ENCODE measurements at places on chromosomes 6 and 20. TPM values are rescaled to one million over a fixed set of nuclear protein-coding genes. Genes with fewer than 3 reads are reported as not detected.

PAX1 gene
- not detected for total RNA-seq

GRCh38 chr20:51510169-51510568 is 32.4 kb downstream of the NFATC2 start:
- no peaks in the 10 kb centered on the region for H3K36me3 ChIP-seq
- no peak for DNase-seq
- H3K4me3 ChIP-seq, result no peak overlapping the region
- H3K4me1 ChIP-seq, result no peaks in the 10 kb centered on the region
- H3K27ac ChIP-seq, result no peak overlapping the region

TRAPPC3L gene
- total RNA-seq, result not detected

- no peaks in the 10 kb centered on the region for H3K4me1 ChIP-seq
- H3K27ac ChIP-seq, result no peak overlapping the region
- no peaks in the 10 kb centered on the region for H3K36me3 ChIP-seq
- H3K27me3 ChIP-seq, result no peaks in the 10 kb centered on the region
- no peak overlapping the region for H3K4me3 ChIP-seq
These were observed 140.5 kb upstream of the SYNDIG1 start for GRCh38 chr20:24328901-24329300.

TOP1 gene
- total RNA-seq, result 31.9 TPM

NKX2-2 gene
- not detected for total RNA-seq

DNA sequence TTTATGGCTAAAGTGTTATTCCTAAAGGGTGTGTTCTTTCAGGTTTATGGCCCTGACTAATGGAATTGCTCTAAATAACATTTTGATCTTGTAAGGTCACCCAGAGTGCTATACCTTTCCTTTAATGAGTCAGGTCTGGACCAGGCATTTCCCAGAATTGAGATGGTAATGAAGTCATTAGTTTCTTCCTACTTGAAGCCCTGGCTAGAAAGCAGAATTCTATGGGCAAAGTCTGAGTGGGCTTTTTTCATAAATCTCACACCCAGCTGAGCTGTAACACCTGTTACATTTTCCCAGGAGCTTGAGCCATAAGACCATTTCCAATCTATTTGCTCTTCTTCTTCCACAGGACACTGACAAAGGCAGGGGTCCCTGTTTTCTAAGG is 122.0 kb upstream of the ID4 start:
- no peak overlapping the region for H3K27ac ChIP-seq
- H3K27me3 ChIP-seq, result no peaks in the 10 kb centered on the region
- H3K36me3 ChIP-seq, result no peaks in the 10 kb centered on the region
- no peaks in the 10 kb centered on the region for H3K4me1 ChIP-seq
- H3K4me3 ChIP-seq, result no peak overlapping the region
- DNase-seq, result no peak

GRCh38 chr20:20360464-20360863 is 7.4 kb upstream of the INSM1 start:
- no peak overlapping the region for H3K4me3 ChIP-seq
- H3K27me3 ChIP-seq, result peaks cover 37% of the 10 kb centered on the region
- H3K36me3 ChIP-seq, result no peaks in the 10 kb centered on the region
- no peaks in the 10 kb centered on the region for H3K4me1 ChIP-seq

UNC93A gene
- total RNA-seq, result not detected

DNA sequence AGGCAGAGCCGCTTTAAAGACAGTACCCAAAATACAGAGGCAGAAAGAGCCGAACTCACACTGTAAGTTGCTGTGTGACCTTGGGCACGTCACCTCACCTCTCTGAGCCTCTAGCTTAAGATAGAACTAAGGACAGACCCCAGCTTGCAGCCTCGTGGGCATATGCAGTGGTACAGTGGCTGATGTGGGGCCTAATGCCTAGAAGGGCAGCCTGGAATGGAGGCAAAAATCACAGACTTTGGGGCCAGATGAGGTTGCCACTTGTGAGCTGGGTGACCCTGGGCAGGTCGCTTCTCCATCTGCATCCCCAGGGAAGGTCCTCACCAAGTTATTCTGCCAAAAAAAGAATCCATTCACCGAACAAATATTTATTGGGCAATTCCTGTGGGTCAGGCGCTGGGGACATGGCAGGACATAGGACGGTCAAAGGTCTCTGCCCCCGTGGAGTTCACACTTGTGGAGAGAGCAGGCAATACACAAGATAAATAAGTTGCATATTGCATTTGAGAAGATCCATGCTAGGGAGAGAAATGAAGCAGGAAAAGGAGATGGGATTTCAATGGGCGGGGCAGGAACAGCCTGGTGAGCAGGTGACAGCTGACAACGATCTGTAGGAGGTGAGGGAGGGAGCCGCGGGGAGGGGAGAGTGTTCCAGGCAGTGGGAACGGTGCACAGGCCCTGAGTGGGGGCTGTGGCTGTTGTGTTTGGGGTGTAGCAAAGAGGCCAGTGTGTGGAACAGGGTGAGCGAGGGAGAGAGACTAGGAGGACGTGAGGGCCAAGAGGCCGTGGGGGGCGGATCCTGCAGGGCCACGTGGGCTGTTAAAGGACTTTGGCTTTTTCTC is 115.2 kb downstream of the CEBPB start:
- H3K27ac ChIP-seq, result peak overlapping the region; percentile 96
- no peaks in the 10 kb centered on the region for H3K27me3 ChIP-seq
- no peak overlapping the region for H3K4me3 ChIP-seq
- no peaks in the 10 kb centered on the region for H3K36me3 ChIP-seq

OOEP gene
- total RNA-seq, result not detected

EBF4 gene
- total RNA-seq, result 19.0 TPM

C6orf58 gene
- total RNA-seq, result not detected

DNA sequence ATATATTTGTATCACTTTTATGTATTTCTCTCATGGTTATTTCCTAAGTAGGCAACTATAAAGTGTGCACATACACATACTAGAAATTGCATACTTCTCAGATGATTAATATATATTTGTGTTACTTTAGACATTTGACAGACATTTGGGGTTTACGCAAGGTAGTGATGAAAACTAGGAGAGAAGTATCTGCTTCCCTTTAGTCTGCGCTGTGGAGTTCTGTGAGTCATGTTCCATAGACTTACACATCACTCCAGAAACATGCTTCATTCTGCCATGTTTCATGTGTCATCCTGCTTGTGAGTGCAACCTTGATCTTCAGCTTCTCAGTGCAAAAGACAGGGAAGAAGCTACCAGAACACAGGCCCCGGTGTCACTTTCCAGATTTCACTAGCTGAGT is 200.7 kb upstream of the BMP2 start:
- H3K27ac ChIP-seq, result no peak overlapping the region
- no peak overlapping the region for H3K4me3 ChIP-seq
- H3K4me1 ChIP-seq, result no peaks in the 10 kb centered on the region
- no peak for DNase-seq
- H3K27me3 ChIP-seq, result no peaks in the 10 kb centered on the region

CNR1 gene
- 11.0 TPM for total RNA-seq

DNA sequence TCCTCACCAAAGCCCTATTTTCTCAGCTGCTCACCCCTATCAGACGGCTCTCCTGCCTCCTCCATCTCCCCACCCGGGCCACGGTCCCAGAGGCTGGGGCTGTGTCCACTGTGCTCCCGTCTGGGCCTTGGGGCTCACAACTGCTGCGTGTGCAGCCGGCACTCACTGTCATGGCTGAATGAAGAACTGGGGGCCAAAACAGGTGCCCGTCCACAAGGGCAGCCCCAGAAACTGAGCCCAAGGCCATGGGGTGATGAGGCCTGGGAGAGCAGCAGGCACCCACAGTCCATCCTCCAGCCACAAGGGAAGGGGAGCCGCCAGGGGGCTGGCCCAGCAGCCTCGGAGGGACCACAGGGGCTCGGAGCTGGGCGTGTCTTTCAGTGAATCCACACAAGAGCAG is 159.5 kb downstream of the DLL1 start:
- H3K4me1 ChIP-seq, result no peaks in the 10 kb centered on the region
- H3K27me3 ChIP-seq, result no peaks in the 10 kb centered on the region
- H3K4me3 ChIP-seq, result no peak overlapping the region
- no peaks in the 10 kb centered on the region for H3K36me3 ChIP-seq

DNA sequence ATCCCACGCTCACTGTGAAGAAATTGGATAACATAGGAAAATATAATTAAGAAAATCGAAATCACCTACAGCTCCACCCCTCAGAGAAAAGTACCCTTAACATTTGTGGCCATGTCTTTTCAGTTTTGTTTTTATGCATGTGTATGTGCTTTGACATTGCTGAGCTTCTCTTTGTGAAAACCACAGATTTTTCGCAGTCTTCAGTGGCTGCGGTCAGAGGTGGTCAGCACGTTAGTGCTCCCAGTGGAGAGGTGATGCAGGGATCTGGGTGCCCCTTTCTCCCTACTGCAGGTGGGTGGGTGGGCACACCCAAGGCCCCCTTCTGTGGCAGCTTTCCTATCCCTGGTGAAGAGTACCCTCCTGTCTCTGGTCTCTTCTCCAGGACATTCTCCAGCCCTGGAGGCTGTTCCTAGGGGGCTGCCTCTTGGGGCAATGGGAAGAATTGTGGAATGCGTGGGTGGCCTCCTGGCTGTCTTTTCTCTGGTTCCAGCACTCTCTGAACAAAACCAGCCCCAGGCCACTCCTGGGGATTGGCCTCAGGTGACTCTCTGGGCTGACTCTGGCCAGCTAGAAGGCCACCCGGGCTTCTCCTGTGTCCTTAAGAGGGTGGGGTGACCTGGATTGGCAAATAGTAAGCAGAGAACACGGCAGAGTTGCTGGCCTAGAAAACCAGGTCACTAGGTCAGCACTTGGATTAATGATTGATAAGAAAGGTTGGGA is 49.8 kb upstream of the FANCE start:
- no peaks in the 10 kb centered on the region for H3K36me3 ChIP-seq
- H3K4me1 ChIP-seq, result no peaks in the 10 kb centered on the region
- no peak for DNase-seq

GRCh38 chr6:20479060-20479459 is 55.2 kb upstream of the CDKAL1 start:
- H3K4me3 ChIP-seq, result no peak overlapping the region
- no peaks in the 10 kb centered on the region for H3K27me3 ChIP-seq
- no peak for DNase-seq
- no peaks in the 10 kb centered on the region for H3K4me1 ChIP-seq
- H3K36me3 ChIP-seq, result no peaks in the 10 kb centered on the region
- no peak overlapping the region for H3K27ac ChIP-seq

DNA sequence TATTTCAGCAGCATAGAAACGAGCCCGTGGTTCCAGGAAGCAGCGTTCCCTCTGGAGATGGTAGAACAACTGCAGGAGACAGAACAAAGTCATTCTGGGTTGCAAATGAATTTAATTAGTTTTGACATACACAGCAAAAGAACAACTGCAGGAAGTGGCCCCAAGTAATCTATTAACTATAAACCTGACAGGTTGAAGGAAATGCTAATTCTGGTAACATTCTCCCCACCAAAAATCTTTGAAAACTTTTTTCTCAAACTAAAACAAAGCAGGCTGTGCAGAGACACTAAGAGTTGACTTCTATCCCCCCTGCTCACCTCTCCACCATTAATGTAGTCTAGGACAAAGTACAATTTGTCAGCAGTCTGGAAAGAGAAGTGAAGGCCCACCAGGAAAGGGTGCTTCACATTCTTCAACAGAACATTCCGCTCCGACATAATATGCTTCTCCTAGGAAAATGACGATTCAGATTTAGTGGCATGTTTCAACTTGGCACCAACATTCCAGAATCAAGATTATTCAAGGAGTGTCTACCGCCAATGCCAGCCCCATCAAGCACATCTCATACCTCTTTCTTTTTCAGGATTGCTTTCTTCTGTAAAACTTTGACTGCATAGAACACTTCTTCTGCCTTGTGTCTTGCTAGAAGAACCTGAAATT is 120.4 kb upstream of the SLC2A12 start:
- H3K4me3 ChIP-seq, result no peak overlapping the region
- H3K27me3 ChIP-seq, result no peaks in the 10 kb centered on the region
- H3K4me1 ChIP-seq, result peaks cover 8% of the 10 kb centered on the region
- peak overlapping the region; percentile 51 for H3K27ac ChIP-seq
- H3K36me3 ChIP-seq, result no peaks in the 10 kb centered on the region
- DNase-seq, result no peak

- no peaks in the 10 kb centered on the region for H3K36me3 ChIP-seq
- H3K27me3 ChIP-seq, result no peaks in the 10 kb centered on the region
- H3K27ac ChIP-seq, result no peak overlapping the region
- no peak overlapping the region for H3K4me3 ChIP-seq
- no peaks in the 10 kb centered on the region for H3K4me1 ChIP-seq
- no peak for DNase-seq
These were observed 140.5 kb upstream of the CST7 start for GRCh38 chr20:24808616-24809015.

DNA sequence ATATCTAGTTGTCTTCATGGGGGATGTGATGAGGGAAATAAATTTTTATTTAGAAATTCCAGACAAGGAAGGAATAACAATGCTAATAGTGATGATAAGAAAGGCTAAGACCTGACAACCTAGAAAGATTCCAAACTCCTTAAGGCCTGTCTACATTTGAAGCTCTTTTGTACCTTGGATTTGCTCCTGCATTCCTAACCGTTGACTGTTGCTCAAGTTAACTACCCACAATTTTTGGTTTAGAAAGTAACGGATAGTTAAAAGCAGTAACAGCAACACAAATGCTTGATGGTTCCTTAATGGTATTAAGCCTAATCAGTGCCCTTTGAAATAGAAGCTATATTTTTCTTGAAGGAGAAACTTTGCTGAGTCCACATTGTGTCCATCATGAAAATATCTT is 52.9 kb downstream of the TRMT11 start:
- H3K4me3 ChIP-seq, result no peak overlapping the region
- H3K4me1 ChIP-seq, result peaks cover 14% of the 10 kb centered on the region
- DNase-seq, result no peak
- H3K36me3 ChIP-seq, result no peaks in the 10 kb centered on the region
- H3K27me3 ChIP-seq, result no peaks in the 10 kb centered on the region

DNA sequence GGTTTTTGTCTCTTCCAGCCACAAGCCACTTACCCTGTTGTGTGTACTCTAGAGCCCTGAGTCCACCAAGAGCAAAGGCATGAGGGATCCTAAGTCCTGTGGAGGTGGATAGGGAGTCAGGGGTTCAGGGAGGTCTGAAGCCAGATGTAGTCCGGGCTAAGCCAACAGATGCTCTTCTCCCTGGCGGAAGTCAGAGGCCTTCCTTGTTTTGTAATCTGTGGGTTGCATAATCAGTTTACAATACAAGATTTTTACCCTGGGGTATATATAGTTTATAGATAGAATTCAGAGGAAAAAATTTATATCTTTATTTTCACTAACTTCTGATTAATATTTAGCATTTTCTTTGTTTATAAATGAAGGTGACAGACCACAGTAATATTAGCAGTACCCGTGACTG is 9.2 kb downstream of the LAMP5 start:
- no peaks in the 10 kb centered on the region for H3K4me1 ChIP-seq
- H3K27ac ChIP-seq, result no peak overlapping the region
- no peak for DNase-seq
- no peaks in the 10 kb centered on the region for H3K27me3 ChIP-seq
- no peaks in the 10 kb centered on the region for H3K36me3 ChIP-seq

RSPO4 gene
- 0.67 TPM for total RNA-seq

SS18L1 gene
- total RNA-seq, result 21.7 TPM

All from uterus (tissue), 4 donors.